ENCODE measurements at places on chromosomes 6 and 20.
A peak's percentile ranks its signal among the peaks of the same experiment; 100 is the strongest.

DNA sequence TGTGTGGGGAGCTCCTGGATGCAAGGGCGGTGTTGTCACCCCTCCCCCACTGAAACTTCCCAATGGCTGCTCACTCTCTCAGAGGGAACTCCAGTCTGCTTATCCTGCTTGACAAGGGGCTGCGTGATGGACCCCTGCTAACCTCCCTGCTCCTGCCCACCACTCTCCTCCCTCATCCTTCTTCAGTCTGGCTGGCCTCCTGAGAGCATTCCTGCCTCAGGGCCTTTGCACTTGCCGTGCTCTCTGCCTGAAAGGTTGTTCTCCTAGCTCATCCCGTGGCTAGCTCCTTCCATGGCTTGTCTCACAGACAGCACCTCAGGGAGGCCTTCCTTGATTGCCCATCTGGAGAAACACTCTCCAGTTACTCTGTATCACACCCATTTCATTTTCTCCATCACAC, 73.9 kb upstream of the ZNFX1 start:
- DNase-seq: no peak

DNA sequence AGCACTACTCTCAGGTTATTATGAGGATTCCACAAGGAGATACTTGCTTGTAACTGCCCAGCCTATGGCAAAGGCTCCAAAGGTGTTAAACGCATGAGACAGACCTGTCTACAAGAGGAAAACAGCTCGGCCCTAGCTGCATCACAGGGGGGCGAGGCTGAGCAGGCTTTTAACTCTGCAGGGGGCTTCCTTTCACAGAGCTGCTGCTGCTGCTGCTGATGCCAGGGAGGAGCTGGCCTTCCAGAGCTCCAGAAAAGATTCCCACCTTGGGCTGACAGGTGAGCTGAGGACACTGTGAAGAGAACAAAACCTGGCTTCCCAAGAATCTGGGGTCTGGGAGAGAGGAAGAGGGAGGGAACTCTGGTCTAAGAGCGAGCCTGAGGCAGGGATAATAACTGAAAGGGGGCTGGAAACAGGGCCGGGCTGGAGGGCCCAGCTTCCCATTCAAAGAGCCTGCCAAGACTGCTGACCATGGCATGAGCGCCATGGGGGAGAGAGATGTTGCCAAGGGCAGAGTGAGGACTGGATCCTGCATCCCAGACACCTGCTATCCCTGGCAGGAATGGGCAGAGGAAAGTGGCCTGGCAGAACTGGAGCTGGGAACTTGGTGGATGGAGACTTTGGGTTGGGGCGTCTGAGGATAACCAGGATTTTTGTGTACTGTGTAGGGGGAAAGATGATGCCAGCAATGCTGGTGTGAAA, 211.1 kb upstream of the LRFN2 start:
- DNase-seq: no peak

- no peak for DNase-seq
Observed at GRCh38 chr6:29656157-29656556, 735 bp upstream of the MOG start.

DNA sequence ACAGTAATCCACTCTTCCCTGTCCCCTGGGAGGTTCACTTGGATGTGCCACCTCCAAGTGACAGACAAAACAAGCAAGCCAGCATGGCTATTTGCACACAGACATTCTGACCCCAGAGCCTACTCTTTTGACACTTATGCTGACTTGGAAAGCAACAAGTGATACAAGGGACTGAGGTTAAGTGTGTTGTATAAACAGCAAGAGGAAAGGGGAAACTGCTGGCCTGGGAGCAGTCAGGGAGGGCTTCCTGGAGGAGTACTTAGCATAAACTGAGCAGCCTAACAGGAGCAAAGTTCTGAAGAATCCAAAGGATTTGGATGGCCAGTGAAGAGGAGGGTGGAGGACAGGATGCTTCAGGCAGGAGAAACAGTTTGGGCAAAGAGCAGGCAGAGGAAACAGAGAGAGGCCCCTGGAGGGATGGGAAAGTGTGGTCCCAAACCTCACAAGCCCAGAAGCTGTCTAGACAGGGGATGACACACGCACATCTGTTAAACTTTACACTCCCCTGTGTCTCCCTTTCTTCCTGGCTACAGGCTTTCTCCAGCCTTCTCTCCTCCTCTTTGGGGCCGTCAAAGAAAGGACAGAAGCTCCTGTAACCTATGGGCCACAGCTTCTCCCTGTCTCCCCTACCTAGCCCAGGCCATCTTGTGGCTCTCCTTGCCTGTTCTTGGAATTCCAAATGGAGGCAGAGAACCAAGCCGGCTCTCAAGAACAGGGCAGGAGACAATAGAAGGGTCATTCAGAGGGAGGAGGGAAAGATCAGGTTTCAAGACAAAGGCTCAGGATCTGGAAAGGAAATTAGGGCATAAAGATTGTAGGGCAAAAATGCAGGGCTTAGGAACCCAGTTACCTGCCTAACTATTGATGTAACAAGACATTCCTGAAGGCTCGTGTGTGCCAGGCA, 19.3 kb downstream of the SULF2 start:
- DNase-seq: no peak

DNA sequence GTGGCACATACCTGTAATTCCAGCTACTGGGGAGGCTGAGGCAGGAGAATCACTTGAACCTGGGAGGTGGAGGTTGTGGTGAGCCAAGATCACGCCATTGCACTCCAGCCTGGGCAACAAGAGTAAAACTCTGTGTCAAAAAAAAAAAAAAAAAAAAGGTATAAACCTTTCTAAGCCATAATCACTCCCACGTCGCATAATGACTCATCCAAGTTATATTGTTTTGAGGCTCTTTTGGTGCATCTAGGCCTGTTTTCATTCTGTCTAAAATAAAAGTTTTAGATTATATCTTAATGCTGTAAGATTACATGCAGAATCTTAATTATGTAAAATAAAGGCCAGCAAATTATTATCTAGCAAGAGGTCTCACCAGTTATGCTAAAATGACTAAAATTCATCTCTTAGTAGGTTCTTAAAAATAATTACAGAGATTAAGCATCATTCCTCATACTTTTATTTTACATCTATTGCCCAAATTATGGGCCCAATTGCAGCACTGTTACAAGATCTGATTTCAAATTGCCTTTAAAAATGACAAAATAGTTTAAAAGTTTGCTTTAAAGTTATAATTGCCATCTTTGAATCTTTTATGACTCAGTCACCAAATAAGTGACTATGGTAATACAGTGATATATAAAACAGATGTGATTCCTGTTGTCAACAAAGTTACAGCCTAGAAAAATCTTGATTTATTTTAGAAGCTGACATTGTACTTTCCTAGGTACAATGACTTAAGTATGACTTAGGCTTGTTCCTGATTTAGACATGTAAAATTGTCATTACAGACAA, 10.4 kb upstream of the SUMO4 start:
- DNase-seq: no peak

DNA sequence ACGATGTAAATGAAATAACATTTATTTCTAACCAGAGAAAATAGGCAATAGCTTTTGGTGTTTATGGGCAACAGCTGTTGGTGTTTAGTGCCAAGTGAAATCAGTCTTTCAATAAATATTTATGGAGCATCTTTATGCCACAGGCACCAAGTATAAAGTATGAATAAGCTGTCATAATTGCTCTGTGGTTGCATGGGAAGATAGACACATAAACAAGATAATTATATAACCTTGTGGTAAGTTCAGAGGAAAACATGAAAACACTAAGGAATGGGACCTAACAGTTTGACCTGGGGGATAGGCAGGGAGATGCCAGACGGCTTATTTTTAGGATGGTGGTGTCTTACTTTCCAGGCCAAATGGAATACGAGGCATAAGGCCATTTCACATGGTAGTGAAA, 110.9 kb downstream of the GFRAL start:
- no peak for DNase-seq

GRCh38 chr6:167833396-167833763, 6.7 kb downstream of the AFDN start:
- DNase-seq: no peak

DNA sequence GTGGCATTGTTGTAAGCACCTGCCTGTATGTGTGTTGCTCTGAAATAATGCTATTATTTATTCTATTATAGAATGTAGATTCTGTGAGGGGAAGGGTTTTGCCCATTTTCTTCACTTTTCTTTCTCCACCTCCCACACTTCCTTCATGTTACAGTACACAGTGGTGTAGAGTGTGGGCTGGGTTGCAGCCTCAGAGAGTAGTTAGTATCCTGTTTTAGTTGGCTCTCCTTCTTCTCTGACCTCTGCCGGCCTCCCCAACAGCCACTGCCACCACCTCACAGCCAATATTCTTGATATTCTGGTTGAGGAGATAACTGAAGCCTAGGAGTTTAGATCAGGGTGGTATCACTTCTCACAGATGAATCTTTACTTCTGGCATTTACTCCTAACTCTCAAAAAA, 143.4 kb downstream of the BCKDHB start:
- DNase-seq: no peak

DNA sequence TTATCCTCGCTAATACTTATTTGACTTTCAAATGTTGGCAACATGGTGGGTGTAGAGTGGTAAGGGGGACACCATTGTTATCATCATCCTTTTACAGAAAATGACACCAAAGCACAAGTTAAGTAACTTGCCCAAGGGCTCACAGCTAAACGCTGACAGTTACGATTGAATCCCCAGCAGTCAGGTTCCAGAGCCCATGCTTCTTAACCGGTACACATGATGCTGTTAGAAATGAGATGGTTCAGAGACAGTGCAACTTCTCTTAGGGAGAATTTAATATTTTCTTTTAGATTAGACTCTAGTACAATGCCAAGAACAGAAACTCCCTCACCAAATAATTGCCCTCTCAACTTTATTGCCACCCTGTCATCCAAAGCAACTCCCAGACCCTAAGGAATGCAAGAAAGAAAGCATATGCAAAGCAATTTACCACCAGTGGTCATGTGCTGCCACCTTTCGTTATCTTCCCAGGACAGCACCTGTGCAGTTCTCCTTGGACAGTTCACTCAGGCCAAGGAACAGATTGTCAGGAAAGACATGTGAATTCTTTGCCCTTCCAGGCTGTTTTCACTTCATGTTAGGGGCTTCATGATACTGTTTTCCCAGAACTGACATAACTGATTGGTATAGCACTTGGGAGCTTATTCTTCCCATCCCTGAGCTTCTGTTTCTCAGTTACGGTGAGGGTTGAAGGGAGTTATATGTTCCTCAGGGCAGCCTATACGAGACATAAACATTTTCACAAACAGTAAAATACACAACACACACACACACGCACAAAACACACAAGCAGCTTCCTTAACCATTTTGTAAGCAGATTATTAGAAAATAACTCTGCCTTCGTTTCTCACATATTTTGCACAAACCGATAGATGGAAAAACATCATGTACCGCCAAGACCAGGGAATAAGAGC, 5.1 kb downstream of the HLA-DMA start:
- DNase-seq: peak; percentile 9

GRCh38 chr6:159180001-159180400, 10.8 kb downstream of the FNDC1 start:
- no peak for DNase-seq

GRCh38 chr20:4154958-4155411, 139.6 kb upstream of the RNF24 start:
- no peak for DNase-seq

DNA sequence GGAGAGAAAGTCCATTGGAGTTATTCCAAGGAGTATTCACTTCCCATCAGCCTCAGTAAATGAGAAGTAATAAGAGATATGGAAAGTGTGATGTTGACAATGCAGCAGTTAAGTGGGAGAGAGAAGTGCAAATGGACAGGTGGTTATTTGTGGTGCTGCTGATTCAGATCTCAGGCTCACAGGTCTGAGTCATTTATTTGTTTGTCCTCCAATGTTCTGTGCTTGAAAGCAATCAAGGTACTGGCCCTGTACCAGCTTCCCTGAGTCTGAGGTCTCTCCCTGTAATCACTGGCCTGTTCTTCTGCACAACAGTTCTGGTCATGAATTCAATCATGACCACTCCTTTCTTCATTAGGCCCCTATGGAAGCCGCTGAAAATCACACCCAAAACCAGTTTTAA, 827.7 kb downstream of the MAFB start:
- no peak for DNase-seq

- no peak for DNase-seq
Observed at GRCh38 chr20:46251211-46251673, 57.1 kb downstream of the CDH22 start.

DNA sequence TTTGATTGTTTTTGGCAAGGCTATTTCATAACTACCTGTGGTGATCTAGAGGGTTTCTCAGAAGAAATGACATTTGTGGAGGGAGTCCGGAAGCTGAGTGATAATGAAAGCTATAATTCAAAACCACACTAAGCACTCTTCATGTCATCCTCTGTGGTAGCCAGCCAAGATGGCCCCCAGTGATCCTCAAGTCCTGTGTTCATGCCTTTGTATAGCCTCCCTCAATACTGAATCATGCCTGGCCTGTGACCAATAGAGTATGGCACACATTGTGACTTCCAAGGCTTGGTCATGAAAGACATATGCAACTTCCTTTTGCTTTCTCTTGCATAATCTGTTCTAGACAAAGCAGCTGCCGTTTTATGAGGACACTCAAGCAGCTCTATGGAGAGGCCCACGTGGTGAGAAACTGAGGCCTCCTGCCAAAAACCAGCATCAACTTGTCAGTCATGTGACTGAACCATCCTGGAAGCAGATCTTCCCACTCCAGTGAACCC, 12.8 kb upstream of the DNAAF9 start:
- DNase-seq: peak; percentile 20

DNA sequence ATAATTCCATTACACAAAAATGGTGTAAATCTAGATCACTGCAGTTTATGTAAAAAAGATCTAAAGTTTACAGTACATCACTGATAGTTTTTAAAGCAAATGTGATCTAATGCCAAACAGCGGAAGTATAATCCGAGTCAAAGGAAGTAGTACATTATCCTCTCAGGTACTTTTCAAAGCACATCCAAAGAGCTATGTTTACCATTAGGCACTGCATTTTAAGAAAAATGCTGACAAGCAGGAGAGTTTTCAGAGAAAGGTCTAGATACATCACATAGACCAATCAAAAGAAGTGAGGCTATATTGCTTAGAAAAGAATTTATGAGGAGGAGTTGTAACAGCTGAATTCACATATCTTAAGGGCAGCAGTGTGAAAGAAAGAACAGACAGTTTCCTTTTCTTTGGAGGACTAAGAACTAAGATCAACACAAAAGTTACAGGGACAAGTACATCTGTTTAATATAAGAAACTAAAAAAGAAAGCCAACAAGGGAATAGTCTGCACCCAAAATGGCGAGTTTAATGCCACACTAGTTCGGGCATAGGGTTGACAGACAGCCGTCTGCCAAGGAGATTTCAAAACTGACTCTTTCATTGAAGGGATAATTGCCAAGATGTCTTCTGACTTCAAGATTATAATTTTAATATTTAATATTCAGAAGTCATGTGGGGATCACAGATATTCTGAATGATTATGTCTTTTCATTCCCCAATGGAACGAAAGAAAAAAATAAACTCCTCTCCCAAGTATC, 1.4 kb downstream of the ZNF184 start:
- no peak for DNase-seq

- no peak for DNase-seq
Observed at GRCh38 chr6:142332393-142333098, 30.7 kb downstream of the ADGRG6 start.

GRCh38 chr6:4581468-4582385, 194.5 kb upstream of the CDYL start:
- peak; percentile 76 for DNase-seq

GRCh38 chr6:42618105-42618504, 54.3 kb downstream of the UBR2 start:
- no peak for DNase-seq

GRCh38 chr6:139990856-139991465, 616.5 kb upstream of the CITED2 start:
- DNase-seq: no peak
